ENCODE measurements at places on chromosomes 5 and 9.

DNA sequence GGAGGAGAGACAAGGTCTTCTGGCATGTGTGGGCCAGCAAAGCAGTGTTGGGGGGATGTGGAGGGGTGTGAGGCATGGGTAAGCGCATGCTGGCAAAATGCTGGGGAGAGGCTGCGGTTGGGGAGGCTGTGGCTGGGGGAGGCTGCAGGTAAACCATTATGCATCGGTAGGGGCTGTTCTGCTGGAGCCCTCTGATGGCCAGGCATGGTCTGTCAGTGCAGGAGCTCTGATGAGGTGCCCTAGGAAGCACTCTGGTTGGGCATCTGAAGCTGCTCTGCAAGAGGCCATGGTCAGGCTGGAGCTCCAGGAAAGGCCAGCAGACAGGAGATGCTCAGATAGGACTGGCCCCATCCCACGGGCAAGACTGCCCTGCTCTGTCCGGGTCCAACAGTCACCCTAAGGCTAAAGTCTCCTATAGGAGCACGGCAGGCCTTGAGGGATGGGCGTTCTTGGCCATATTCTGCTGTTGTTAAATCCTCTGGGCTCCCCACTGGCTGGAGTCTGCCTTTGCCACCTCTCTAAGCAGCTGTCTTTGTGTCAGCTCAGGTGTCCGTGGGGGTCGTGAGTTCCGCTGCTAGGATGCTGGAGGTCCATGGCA is 28.7 kb downstream of the ITGA2 start:
- no peak for DNase-seq

- no peak for DNase-seq
Measured at GRCh38 chr5:39427229-39427628, 2.4 kb upstream of the DAB2 start.

GRCh38 chr5:124512952-124513632 is 233.3 kb downstream of the ZNF608 start:
- DNase-seq = no peak

DNA sequence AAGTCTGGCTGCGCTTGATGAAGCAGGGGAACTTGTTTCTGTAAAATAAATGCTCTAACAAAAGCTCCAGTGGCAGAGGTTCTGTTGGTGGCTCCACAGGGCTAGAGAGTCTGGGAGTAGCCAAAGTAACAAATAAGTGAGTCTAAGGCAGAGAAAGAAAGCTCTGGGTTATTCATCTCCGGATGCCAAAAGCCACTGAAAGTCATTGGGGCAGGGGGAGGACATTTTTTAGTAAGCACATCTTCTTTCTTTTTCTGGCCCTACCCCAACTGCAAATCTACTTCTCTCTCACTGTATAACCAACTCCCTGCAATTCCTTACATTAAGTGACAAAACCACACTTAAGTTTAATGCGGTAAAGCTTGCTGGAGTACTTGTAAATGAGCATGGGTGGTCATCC is 141.6 kb downstream of the INSYN2B start:
- no peak for DNase-seq

DNA sequence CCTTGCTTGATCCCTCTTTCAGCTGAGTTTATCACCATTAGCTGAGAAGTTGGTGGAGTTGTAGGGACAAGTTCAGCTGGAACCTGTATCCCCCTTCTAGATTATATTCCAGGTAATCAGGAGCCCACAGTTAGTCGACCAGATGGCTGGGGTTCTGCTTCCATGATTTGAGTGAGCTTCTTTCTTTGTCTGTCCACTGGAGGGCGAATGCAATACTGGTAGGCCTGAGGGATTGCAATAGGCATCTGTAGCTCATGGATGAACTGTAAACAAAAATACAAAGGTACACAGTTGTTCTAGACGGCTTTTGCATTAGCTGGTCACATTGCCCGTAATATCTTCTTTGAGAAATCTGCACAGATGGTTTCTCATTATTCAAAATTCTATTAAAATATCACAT is 88.9 kb downstream of the PCSK5 start:
- DNase-seq = no peak

DNA sequence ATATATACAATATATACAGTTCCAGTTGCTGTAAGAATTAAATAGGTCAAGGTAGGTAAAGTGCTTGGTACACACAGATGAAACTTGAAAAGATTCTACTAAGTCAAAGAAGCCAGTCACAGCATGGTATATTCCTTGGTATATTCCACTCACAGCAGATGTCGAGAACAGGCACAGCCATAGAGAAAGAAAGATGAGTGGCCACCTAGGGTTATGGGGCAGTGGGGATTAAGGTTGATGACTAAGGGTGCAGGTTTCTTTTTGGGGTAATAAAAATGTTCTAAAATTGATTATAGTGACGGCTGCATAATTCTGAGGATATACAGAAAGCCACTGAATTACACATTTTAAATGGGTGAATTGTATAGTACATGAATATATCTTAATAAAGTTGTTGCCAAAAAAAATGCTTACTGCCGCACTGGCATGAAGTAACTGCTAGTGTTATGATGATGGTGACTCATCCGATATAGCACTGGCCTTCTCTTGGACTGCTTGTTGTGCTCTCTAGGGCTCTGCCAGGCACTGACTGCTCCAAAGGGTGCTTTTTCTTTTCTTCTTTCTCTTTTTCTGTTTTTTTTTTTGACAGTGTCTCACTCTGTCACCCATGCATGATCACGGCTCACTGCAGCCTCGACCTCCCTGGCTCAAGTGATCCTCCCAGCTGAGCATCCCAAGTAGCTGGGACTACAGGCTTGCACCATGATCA is 23.5 kb downstream of the TBC1D2 start:
- no peak for DNase-seq

DNA sequence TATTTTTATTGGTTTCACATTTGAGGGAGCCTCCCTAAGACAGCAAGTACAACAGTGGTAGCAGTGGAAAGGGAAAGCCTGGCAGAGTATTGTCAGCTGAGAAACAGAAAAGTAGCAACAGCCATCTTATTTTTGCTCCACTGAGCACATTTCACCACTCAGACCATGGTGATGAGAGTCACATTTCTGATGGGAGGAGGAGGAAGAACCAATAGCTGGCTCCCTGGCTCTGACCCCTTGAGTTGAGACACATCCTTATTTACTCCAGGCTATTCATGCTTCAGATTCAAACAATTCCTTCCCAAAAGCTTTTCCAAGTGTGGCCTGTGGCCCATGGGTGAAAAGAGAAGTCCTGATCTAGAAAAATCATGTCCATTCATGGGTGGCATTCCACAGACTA is 236.3 kb downstream of the ARHGAP26 start:
- DNase-seq = no peak

All from DMS 273 treated with DMSO at 0.1 percent for 48 hours (cell line).